ENCODE measurements at places on chromosomes 5 and 9. TPM values are rescaled to one million over a fixed set of nuclear protein-coding genes. Genes with fewer than 3 reads are reported as not detected.

- no peak for DNase-seq
Measured at GRCh38 chr9:20472342-20473045, 149.8 kb downstream of the MLLT3 start.

DNA sequence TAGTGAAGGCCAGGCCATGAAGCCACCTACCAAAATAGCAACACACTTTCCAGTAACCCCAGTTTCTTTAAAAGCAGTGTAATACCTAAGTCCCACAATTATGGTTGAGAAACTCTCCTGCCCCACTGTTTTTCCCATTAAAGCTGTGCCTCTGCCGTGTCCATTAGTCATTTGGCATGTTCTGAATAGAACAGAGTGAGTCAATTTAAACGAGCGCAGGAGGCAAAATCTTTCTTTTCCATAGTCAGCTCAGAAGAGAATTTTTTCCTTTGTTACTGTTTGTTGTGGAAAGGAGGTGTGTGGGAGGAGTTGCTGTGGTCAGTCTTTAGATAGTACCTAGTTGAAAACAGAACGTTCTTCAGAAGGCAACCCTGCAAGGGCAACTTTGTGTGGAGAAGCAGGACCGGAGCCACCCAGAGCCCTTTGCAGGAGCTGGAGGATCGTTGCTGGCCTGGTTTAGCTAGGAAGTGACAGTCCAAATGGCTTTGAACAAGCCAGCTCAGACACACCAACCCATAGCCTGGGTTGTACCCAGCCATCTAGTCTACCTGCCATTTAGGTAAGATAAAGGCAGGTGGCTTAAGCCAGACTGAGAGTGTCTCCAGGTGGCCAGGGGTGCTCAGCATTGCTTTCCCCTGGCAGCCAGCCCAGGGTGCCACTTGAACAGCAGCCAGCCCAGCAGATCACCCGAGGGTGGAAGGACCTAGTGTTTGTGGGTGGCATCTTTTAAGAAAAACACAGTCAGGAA is 30.4 kb downstream of the GADD45G start:
- no peak for DNase-seq

DNA sequence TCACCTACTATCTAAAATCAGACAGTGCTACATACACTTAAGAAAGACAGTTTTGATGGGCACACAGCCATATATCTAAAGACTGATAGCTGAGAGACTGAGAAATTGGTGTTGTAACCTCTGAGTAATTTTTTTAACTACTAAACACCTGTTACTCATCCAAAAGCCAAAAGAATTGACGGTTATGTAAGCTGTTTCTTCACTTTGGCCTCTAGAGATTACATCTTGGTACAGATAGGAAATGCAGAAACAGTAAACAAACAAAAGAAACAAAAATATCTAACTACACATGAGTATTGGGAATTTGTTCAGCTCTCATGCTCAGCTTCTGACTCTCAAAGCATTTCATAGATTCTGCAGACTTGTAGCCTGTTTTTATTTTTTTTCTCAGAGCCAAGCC is 152.1 kb upstream of the GAS1 start:
- no peak for DNase-seq

PCDHGA3 gene
- not detected for polyA plus RNA-seq

SMC5 gene
- polyA plus RNA-seq: 17.9 TPM

DNA sequence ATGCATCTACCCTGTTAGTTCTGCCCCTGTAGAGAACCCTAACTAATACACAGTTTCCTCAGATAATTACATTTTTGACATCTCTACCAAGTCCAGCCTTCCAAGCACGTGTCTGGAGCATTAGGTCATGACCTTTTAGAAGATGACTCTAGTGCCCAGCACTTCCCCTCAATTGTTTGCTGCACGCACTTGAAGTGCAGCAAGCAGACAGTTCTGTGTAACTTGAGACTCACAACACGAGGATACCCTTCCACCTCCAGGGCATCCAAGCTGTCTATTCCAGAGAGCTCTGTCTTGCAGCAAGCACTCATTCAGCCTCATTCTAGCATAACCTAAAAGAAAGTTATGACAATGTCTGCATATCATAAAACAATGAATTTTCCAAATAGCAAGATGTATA is 1410.5 kb upstream of the CDH18 start:
- DNase-seq: no peak

DNA sequence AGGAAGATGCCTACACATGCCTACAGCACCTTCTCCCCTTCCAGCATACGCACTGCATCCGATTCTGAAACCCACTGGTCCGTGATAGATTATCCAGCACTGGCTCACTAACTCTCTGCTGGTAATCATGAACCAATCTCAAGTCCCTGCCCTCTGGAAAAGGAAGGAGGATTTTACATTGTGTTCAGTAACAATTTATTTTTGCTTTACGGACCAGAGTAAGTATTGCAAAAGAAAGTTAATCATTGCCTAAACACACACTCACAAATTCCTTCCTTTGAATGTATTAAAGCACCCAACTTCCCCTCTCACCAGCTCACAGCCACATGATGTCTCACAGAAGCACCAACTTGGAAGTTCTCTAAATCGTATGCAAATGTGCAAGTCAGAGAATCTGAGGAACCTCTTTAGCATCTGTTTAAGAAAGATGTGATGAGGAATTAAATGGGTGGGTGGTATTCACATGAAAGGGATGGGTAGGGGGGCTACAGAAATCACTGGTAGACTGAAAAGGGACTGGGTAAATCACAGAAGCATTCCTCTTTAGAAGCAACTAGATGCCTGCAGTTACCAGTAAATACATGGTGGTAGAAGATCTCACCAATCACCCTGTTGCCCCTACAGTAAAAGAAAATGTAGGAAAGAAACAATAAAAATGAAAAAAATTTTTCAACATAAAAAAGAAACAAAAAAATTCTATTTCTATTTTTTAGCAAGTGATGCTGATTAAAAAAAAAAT is 8.4 kb downstream of the GNAQ start:
- DNase-seq: no peak

QRFP gene
- polyA plus RNA-seq: not detected

DNA sequence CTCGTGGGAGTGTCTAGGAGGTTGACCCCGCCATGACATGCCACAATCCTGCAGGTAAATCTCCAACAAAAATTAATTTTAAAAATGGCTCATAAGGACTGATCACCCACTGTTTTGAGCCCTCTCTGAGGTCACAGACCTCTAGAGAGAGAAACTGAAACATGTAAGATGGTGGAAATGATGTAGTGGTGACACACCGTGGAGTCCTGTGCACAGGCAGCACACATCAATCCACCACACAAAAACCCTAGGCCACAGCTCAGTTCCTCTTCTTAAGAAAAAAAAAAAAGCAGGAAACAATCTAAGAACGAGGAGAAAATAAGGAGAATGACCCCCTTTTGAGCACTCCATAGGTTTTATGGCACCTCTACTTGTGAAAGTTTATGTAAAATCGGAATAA is 93.8 kb upstream of the FAM120A start:
- no peak for DNase-seq

GRCh38 chr5:167294882-167295680 is 996.4 kb upstream of the WWC1 start:
- DNase-seq: no peak
